ENCODE measurements at places on chromosomes 5 and 9.

DNA sequence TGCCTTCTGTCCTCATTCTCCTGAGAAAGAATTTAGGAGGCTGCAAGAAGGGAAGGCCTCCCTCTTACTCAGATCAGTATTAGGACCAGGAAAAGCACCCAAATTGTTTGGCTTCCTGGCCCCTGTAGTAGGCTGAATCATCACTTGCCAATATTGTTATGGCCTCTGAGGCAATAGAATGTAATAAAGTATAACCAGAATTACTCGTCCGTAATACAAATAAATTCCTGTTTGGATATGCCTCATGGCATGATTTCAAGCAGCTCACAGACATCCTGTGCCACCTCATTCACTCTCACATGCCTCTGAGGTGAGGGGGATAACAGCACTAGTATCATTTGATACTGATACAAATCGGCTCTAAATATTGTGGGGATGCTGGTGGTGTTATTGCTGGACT lies 427.3 kb downstream of the ISL1 start:
- no peak for DNase-seq

- DNase-seq, result no peak
Observed at GRCh38 chr9:69172895-69173294, 1.2 kb upstream of the TJP2 start.

GRCh38 chr5:109962882-109963603 lies 273.3 kb downstream of the MAN2A1 start:
- DNase-seq, result no peak

DNA sequence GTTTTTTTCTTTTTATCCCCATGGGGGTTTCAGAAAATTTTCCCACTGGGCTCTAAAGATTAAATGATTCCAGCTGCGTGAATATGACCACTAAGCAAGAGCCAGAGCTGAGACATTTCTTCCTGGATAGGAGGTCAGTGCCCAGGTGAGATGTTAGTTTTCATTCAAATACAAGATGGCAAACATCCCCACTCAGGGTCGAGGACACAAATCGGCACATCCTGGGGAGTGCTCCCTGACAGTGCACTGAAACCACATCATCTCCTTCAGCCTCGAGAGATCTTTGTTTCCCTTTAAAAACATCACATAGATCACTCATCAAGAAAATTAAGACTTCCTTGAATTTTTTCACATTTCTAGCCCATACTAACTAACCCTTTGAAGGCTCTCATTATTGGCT lies 273.2 kb upstream of the PANK3 start:
- no peak for DNase-seq

- DNase-seq, result peak; percentile 61
Observed at GRCh38 chr9:120933310-120934055, 6.9 kb upstream of the TRAF1 start.

DNA sequence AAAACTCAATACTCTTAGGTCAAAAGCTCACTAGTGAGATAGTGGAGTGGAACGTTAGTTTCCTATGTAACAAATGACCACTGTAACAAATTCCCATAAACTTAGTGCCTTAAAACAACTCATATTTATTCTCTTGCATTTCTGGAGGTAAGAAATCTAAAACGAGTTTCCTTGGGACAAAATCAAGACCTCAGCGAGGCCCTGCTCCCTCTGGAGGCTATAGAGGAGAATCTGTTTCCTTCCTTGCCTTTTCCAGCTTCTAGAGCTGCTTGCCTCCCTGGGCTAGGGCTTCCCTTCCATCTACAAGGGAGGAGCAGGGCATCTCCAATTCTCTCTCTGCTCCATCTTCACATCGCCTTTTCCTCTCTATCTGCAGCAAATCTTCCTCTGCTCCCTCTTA lies 32.0 kb downstream of the SEMA5A start:
- DNase-seq, result no peak

- DNase-seq, result no peak
Observed at GRCh38 chr5:74638544-74638969, 2.0 kb downstream of the ENC1 start.

DNA sequence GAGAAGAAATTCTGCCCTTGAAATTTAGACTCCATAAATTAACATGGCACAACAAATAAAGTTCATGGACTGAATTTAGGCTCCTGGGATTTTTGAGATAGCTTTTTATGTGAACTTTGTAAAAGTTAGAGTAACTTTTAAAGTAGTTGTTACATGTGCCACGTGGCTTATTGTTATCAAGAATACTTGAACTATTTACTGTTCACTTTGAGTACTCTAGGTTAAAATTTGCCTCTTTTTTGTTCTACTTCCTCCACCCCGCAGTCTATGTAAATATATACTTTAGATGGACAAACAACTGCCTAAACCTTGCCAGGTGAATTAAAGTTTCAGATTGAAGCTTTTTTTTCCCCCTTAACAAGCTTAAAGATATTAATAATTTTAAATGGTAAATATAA lies 457.9 kb downstream of the RAB3C start:
- DNase-seq, result peak; percentile 27

DNA sequence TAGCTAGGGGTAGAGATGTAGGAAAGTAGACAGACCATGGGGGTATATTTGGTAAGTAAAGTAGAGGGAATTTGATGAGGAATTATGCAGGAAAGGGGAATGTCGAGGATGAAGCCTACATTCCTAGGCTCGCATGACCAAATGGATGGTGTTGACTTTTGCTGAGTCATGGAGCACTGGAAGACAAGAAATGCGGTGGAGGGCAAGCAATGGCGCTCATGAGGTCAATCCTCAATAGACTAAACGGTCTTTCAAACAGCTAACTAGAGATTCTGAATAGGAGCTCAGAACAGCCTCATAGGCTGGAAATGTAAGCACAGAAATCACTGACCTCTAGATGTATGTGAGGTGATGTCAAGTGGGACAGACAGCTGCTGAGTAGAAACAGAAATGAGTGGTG lies 50.7 kb upstream of the FST start:
- no peak for DNase-seq

DNA sequence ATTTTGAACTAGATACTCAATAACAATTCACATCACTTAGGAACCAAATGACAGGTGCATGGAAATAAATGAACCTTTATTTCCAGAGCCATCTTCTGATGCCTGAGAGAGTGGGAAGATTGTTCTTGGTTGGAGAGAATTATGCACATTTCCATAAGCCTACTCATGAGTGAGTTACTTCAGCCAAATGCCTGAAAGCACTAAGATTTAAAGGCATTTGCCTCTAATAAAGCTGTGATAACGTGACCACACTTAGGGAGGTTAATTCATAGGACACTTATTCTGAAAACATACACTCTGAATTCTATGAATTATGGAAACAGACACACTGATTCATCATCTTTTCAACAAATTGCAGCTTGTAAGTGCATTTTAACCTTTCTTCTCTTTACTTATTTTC lies 40.0 kb downstream of the KCTD16 start:
- DNase-seq, result no peak

DNA sequence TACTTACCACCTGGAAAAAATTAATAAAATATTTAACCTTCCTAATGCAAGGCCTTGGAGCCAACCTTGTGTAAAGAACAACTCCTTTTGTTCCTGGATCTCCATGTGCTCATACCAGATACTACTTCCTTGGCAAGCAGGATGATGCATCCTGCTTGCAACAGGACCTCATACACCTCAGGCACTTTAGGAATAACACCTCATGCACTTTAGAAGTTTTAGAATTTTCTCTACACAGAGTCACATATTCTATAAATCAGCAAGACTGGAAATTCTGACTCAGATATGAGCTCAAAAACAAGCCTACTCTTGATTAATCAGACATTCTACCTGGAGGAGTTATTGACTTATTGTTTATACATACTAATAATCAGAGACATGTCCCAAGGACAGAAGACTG lies 209.6 kb upstream of the CDH10 start:
- DNase-seq, result no peak

GRCh38 chr5:91359962-91360609 lies 23.0 kb downstream of the ARRDC3 start:
- no peak for DNase-seq

DNA sequence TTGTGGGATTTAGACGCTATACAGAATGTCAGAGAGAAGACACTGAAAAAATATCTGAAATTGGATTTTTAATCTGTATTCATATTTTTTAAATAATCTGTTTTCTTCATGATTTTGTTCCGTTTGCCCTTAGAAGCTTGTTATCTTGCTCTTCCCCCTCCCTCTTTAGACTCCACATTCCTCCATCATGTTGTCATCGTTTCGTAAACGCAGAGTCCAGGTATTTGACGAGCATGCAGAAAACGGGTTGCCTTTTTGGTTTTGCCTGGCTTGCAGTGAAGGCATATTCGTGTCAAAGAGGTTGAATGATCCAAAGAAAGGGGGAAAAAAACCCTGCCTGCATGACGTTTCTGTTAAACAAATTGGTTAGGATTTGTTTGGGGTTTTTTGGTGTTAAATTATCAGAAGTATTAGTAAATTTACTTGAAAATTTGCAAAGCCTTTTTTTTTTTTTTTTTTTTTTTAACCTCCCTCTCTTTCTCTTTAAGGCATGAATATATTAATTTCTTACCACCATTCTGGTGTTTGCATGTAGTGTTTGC lies 2.9 kb downstream of the SPTAN1 start:
- DNase-seq, result peak; percentile 63

DNA sequence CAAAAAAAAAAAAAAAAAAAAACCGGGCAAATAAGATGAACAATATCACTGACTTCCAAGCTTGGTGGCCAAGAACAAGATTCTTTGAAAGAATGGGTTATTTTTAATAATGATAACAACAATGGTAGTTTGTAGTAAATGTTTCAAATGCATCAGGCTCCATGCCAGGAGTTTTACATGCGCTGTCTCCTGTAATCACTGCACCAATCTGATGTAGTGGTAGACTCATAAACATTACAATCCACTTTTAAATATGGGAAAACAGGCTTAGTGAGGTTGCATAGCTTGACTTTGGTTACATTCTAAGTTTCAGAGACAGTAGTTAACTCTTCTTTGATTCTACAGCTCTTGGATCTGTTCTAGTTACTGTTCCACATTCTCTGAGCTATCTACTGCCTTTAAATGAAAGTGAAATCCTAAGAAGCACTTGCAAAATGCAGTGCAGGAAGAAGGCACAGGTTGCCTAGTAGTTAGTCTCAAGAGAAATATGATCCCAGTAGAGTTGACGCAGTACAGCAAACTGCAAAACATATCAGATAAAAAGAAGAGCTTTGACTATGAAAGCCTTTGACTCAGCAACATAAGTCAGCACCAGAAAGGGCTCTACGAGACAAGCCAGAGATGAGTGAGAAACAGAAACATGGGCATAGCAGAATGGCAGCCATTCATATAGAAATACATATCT lies 62.1 kb downstream of the PDE4D start:
- DNase-seq, result peak; percentile 28

DNA sequence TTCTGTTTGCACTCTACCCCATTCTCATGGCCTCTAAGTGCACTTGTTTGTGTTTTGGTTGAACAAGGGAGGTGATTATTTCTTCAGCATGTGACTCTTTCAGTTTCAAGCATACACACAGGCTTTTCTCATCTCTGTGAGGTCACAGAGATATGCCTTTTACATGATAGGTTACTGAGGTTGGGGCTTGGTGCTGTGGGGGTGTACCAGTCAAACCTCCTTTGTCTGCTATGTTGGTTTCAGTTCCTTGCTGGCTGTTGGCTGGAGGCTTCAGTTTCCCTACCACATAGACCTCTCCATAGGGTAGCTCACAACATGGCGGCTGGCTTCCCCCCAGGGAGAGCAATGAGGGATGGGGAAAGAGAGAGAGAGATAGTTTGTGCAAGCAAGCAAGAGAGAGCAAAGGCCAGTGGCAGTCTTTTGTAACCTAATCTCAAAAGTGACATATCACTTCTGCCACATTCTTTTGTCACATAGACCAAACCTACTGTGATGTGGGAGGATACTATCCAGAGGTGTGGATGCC lies 96.7 kb upstream of the SEMA6A start:
- DNase-seq, result no peak

GRCh38 chr9:89460551-89460950 lies 37.4 kb downstream of the SEMA4D start:
- no peak for DNase-seq

- no peak for DNase-seq
Observed at GRCh38 chr5:127685662-127686061, 17.5 kb upstream of the CCDC192 start.

DNA sequence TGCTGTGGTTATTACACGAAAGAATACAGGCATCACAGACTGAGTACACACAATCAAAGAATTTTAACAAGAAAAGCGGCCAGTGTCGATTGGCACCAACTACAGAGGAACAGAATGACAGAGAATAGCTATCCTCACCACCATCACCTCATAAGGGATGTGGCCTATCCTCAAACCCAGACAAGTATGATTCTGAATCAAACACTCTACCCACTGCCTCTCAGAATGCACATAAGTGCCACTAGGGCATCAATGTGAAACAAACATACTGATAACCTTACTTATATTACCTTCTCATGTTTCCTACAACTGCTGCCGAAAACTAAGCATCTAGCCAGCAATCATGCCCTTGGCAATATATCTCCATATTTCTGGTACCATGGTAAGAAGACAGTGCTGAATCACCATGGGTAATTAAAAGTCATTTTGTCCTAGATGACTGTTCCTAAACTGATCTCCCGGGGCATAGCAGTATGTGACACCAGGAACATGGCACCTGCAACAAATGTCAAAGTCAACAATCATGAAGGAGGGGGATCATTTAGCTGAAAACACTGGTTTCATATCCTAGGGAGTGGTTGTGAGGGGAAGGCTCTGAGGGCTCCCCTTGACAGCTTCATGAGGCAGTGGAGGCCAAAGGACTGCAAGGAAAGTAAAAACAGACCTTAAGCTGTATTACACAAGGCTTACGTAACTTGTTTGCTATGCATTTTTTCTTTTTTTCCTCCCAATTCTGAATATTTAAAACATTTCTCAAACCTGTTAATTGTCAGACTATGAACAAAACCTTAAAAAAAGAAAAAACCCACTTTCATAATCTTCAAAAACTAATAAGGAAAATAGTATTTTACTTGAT lies 88.3 kb downstream of the LHFPL2 start:
- no peak for DNase-seq

DNA sequence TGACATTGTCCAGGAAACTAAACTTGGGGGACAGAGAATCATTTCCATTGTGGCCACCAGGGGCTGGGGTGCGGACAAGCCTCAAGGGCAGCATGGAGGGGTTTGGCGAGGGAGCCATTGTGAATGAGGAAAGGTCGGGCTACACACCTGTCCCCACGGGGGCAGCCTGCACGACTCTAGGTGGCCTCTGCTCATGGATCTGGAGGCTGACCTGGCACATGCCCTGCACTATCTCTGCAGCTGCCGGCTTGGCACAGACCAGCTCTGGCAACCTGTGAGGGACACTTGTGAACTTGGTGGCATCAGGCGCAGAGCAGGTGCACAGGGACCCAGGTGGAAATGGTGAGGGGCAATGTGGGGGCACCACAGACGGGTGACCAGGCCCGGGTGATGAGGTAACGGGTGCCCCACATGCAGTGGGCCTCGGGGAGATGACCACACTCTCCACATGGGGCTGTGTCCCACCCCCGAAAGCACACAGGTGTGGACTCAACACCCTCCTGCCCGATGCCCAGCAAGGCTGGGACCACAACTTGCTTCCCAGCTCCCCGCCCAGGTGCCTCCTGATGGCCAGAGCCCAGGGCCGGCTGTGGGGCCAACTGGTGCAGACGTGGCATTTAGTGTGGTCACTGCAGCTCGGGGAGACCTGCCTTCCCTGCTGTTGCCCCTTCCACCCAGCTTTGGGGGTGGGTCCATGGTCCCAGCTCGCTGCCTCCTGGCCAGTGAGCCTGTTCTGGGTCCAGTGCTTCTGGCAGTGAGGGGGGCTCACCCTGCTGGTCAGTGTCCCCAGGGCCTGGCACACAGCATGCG lies 60.9 kb upstream of the UBAC1 start:
- no peak for DNase-seq

All from lung (tissue), 17 donors.